ENCODE measurements at places on chromosomes 5 and 9. TPM values are rescaled to one million over a fixed set of nuclear protein-coding genes. Genes with fewer than 3 reads are reported as not detected.

OR13D1 gene
- not detected for polyA plus RNA-seq

LURAP1L gene
- polyA plus RNA-seq: 22.7 TPM

DNA sequence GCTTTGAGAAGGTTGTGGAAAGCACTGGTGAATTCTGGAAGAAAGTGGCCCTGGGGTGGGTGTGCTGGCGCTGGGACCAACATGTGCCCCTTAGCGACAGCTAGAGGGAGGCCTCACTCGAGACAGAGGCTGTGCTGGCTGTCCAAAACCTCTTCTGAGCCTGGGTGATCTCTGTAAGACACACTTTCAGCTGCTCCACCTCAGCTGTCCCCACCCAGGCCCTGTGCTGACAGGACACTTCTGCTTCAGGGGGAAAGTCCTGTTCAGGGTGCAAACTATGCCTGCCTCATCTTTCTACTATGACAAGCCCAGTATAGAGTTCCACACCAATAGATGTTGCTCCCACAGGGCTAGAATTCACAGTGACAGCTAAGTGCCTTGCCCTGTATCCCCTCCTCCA is 426.4 kb downstream of the MED10 start:
- DNase-seq: no peak

PLAC8L1 gene
- 0.97 TPM for polyA plus RNA-seq

ARSI gene
- 3.3 TPM for polyA plus RNA-seq

GPR151 gene
- not detected for polyA plus RNA-seq

All from right renal pelvis (tissue), 4 donors.